RCC 7860 (cell line): ENCODE measurements at places on chromosomes 2 and 18.

DNA sequence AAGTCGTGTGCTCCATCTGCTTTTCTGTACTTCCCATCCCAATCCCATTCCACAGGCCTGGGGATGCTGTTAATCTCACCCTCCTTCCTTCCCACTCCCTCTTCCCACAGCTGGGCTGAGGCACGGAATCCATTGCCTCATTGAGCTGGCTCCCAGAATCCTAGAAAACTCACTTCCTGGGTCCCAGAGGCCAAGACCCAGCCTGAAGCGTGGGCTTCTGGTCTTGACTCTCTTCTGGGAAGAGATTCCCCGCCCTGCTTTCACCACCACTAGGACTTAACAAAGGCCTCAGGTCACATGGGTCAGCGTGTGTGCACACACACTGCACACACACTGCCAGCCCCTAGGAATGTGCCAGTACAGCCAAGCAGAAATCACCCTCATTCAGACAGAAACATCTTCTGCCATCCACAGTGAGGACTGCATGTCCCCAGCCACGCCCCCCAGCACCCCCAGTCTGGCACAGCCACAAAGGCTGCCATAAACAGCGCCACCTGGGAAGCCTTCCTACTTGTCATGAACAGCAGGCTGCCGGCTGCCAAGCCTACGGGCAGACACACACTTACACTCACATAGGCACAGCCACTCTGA, 165.8 kb downstream of the TNS1 start:
- DNase-seq: no peak

DNA sequence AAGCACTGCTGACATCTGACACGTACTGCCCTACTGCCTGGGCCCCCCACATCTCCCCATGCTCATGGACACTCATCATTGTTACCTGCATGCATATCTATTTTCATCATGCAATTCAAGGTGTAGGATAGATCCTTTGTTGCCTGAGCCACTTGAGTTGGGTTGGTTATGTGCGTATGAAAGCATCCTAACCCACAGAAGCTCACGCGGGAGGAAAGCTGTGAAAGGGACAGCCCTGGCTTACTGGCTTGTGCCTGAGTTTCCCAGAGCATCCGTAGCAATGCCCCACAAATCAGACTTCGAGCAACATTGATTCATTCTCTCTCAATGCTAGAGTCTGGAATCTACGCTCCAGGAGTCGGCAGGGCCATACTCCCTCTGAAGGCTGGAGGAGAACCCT, 285.5 kb downstream of the PHLPP1 start:
- no peak for DNase-seq

- no peak for DNase-seq
Measured at GRCh38 chr2:107473150-107473549, 353.5 kb upstream of the RGPD4 start.

DNA sequence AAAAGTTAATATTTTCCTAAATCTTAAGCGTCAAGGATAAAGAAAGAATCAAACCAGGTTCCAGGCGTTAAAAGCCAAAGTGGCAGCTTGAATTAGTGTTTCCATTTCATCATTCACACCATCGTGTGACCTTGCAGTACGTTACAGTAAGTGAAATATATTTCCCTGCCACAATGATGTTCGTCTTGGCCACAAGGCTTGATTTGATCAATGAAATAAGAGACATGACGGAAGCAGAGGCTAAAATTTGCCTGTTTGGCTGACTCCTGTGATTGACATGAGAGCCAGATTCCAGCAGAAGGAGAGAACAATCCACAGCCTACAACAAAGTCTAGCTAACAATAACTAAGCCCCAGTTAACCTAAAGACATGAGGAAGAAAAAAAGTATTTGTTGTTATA, 62.0 kb downstream of the ASXL2 start:
- no peak for DNase-seq

DNA sequence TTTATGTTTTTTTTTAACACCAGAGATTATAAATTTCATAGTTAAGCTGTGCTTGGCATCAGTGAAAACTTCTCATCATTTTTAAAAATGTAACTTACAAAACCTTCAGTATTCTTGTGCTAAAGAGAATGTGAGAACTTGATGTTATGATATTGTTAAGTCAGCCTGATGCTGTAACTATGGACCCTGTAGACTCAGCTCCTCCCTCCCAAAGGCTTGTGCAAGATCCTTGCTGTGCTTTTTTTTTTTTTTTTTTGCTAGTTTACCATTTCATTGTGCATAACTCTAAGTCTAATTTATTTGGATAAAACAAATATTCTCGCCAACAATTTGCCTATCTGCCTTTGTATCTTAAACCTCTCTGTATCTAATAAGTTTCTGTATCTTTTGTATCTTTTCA, 12.9 kb upstream of the TFPI start:
- no peak for DNase-seq

DNA sequence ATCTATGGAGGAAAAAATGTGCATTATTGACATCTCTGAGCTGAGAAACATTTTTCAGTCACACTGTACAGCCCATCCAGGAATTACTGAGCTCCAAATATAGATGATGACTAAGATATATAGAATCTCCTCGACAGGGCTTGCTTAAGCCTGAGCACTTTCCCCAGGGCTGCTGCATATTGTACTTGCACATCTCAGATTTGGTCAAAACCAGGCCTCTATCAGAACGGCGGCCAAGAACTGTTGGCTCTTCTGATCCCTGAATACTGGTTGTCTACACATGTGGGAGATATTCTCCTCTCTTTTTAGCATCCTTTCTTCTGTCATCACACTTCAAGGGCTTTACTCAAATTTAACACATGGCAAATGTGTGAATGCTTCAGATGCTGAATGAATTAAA, 201.5 kb upstream of the SLC35G4 start:
- no peak for DNase-seq

DNA sequence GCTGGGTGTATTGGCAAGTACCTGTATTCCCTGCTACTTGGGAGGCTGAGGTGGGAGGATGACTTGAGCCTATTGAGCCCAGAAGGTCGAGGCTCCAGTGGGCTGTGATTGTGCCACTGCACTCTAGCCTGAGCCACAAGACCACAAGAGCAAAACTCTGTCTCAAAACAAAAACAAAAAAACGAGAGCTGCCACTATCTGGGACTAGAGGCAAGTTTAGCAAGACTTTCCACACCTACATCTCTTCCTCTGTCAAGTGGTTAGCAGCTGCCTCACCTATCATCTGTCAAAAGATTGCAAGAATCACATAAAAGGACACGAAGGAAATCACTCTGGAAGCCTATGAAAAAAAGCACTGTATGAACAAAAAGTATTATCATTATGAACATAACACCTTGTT, 55.2 kb upstream of the RIOK3 start:
- no peak for DNase-seq

- DNase-seq: no peak
Measured at GRCh38 chr2:157264099-157264498, 6.6 kb downstream of the GALNT5 start.

- DNase-seq: no peak
Measured at GRCh38 chr2:18752667-18753422, 163.5 kb upstream of the NT5C1B start.

DNA sequence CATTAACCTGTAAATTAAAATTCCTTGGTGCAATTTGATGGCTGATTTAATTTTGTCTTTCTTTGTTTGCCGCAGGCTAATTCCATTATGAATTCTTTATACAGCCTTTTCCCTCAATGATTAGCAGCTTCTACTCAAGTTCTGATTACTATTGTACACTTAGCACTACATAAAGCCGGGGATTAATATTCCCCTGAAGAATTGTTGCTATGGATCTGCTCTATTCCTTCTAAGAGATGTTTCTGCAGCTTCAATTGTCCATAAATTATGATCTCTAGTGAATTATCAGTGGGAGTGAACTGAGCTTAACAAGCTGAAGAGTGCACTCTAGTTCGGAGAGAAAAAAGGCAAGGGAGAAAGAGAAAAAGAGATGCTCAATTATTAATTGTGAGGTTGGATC, 433.7 kb upstream of the SPRED2 start:
- DNase-seq: no peak

- no peak for DNase-seq
Measured at GRCh38 chr2:12597610-12598009, 119.1 kb upstream of the TRIB2 start.

DNA sequence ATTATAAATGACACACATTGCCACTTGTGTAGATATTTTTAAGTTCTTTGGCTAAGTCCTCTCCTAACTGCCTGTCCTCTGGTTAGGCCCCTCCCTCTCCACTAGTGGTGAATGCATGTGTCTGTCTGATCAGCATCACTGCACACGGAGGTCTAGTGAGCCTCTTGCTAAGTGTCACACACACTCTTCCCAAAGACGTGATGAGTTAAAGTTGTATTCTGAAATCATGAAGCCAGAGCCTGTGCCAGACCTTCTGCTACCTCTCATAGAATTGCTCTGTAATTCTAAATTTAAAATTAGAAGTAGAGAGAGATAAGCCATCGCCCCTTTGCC, 41.3 kb downstream of the RALB start:
- no peak for DNase-seq

DNA sequence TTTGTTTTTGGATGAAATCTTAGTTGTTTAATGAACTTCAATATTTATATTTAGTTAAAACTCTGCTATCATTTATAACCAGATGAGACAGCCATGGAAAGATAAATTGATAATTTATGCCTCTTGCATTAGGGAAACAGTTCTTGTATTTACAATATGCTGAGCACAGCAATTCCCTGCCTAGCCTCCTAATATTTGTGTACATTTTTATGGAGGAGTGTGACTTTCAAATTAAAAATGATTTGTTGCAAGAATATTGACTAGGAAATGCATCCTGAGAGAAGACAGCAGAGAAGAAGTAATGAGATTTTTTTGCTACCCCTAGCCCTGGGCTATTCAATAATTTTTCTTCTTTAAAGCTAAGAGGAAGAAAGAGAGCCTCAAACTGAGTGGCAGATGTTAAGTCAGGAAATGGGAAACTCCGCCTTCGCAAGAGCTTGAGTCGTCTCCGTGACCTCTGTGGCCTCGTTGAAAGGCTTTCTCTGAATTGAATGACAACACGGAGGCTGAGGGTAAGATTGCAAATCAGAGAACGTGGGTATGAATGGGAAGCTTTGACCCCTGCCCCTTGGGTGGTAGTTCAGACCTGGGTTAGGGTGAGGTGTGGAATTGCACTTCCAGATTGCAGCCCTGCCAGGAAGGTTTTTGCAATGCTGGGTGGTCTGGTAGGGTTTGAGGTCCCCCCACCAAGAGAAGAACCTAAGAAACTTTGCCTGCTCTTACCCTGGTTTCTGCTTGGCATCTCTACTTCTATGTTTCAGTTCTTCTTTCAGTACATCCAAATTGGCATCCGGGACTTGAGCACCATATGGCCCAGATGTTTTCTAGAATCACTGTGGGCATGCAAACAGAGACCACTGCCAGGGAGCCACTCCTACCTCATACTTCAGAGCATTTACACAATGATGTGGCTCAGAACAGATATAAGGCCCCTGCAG, 210.3 kb upstream of the RBMS1 start:
- no peak for DNase-seq

DNA sequence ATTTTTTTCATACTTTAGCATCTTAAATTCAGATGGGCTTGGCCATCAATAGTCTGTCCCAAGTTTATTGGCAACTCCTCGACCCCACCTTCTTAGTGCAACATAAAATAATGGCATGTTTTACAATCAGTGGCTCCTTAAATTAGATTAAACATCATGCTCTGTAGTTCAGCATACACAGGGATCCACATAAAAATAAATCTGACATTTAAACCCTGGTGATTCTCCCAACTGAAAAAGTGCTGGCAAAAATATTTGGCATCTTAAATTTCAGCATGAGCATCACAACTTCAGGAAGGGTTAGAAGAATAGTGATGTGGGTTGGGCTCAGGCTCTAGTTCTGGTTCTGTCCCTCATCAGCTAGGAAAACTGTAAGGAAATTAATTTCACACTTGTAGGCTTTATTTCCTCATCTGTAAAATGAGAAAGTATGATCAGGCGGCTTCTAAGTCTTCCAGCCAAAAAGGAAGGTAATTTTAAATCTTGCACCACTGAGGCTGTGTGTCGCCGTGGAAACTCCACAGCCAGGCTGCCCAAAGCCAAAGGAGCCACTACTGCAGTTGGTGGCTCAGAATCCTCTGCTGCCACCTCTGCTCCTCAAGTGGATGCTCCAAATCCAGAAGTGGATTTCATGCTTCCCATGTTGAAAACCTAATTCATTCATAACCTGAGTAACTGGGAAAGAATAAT, 17.6 kb upstream of the EPG5 start:
- DNase-seq: no peak

DNA sequence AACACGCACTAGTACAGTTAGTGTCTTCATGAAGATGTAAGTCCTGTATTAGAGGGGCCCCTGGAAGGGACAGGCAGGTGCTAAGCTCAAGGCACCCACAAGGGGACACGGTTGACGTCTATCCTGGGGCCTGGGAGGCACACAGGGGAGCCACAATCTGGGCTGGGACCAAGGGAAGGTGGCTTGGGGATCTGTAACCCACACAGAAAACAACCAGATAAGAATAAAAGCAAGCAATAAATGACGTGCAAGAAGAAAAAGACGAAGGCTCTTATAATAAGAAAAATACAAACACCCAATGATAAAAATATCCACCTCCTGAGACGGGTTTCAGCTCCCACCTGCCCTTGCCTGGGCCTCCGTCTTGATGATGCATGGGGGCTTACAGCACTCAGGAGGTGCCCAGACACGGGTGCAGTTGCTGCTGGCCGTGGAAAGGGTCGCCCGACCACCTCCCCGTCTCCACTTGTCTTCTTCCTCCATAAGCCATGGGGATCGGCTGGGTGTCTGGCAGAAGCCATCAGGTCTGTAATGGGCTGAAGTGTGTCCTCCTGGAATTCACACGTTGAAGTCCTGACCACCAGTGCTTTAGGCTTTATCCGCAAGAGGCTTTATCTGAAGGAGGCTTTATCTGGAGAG, 73.9 kb downstream of the TWIST2 start:
- no peak for DNase-seq

DNA sequence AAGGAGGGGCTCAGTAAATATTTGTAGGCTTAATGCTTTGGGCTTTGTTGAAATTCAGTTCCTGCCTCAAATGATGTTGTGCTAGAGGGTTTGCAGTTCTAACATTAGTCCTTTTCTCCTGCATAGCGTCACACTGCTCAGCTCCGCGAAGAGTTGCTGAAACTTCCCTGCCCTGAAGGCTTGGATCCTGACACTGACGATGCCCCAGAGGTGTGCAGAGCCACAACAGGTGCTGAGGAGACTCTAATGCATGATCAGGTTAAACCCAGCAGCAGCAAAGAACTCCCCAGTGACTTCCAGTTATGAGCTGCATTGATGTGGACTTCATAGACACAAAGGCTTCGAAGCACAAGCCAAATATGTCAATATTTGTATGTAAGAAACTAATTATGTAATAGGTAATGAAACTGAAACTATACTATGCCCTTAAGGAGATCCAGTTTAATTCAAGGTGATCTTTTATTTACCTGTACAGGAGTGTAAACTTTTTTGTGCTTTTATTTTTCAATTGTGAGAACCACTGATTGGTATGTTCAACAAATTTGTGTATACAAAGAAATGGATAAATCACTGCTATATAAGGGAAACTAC, 10.2 kb upstream of the TTC27 start:
- no peak for DNase-seq

DNA sequence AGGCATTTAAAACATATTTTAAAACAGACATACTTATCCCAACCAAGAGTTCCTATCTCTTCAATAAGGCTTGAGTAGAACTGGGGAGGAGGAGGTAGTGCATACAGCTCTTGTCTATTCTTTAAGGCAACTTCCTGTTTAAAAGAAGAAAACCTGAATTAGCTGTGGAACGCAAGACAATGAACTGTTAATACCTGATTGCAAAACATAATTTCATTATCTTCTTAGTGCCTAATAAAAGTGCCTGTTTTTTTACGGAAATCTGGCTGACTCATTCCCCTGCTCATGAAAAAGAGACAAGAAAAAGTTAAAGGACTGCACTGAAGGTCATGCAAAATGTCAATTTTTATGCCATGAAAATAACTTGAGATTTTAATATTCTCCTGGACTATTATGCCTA, 19.2 kb downstream of the FANCL start:
- DNase-seq: no peak
